ENCODE measurements at places on chromosomes 4 and X.

DNA sequence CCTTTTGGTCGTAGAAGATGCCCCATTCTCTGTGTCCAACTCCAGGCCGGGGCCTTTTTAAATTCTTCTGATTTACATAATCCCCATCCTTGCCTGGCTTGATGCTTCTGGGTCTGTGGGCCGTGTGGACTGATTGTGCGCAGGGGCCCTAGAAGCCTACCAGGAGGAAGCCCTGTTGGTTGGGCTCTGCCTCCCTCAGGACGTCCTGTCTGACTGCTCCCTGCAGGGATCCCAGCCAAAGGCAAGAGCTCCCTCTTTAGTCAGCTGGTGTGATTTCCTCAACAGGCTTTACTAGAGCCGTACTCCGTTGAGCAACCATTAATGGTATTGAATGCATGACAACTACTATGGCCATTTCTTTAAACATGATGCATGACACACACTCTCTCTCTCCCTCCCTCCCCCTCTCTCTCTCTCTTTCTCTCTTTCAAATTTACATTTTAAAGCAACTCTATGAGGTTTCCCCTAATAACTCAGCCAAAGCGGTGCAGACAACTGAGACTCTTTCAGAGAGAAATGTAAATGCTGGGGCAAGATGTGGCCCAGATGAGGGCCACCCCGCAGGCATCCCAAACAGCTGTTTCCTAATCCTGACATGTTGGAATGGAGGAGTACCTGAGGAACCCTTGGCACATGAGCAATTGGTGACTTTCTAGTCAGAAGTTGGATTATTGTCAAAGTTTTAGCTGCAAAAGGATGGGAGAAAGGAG is 117.3 kb downstream of the DRD5 start:
- DNase-seq, result peak; percentile 77

GRCh38 chr4:63790377-63790776 is 618.9 kb downstream of the TECRL start:
- no peak for DNase-seq

- DNase-seq, result no peak
Measured at GRCh38 chrX:20063716-20064351, 52.9 kb downstream of the MAP7D2 start.

GRCh38 chr4:71355045-71355444 is 16.2 kb downstream of the SLC4A4 start:
- DNase-seq, result no peak

DNA sequence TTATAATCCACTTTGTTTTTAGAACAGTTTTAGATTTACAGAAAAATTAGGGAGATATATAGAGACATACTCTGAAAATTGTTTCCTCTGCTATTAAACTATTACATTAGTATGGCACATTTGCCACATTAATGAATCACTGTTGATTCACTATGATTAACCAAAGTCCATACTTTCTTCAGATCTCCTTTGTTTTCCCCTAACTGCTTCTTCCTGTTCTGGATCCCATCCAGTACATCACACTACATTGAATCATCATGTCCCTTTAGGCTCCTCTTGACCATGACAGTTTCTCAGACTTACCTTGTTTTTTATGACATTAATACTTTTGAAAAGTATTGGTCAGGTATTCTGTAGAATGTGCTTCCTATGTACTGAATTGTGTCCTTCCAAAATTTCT is 109.2 kb upstream of the EDNRA start:
- no peak for DNase-seq

DNA sequence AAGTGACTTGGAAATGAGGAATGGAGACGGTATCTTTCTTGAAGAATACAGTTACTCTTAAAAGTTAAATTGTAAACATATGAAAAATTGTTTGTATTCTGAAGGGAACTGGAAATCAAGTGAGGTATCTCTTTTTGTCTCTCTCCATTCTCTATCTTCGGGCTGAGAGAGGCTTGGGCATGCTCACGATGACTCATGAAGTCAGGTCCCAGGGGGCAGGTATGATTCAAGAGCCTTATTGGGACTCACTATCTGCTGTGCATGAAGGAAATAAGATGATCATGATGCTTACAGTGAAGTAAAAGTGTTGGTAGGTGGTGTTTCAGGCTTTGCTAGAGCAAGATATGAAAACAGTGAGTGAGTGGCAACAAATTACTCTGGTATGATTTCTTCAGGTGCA is 200.4 kb upstream of the PITX2 start:
- no peak for DNase-seq

DNA sequence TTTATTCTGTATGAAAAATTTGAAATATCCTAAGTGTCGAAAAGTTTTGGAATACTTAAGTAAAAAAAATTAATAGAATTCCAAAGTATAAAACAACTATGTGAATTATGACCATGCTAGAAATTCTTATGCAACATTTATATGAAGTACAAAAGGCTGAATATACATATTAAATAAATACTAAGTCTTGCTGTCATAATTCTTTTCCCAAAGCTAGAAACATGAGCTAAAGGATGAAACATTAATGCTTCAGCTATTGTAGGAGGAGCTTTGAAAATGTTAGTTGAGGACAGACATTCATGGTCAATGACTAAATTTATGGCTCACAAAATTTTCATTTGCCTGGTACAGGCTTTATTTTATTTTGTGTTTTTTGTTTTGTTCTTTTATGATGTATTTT is 207.3 kb downstream of the GABRB1 start:
- DNase-seq, result no peak

Data from left cardiac atrium (tissue), 4 donors.